ENCODE measurements at places on chromosomes 7 and 10.

DNA sequence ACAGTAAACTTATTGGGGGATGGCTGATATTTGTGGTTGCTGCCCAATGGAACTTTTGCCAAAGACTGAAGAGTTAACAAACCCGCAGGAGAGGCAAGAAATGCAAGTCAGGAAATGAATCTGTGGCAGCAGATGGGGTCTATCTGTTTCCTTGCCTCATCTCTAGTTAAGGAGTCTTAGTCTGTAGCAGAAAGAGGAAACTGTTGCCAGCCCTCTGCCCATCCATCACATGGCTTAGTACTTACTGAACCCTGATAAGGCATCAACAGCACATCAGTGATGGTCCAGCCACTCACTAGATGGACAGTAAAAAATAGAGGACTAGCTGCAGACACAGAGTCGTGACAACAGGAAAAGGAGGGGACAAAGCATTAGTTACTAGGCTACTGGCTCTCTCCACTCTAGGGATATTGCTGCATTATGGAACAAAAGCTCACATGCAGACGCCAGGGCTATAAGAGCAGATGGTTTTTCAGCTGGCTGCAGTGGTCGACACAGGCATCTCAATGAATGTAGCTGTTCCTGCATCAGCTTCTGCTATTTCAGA lies 614.7 kb downstream of the PARD3 start:
- no peak for DNase-seq

- DNase-seq, result no peak
Measured at GRCh38 chr7:47654672-47655298, 72.9 kb upstream of the TNS3 start.

DNA sequence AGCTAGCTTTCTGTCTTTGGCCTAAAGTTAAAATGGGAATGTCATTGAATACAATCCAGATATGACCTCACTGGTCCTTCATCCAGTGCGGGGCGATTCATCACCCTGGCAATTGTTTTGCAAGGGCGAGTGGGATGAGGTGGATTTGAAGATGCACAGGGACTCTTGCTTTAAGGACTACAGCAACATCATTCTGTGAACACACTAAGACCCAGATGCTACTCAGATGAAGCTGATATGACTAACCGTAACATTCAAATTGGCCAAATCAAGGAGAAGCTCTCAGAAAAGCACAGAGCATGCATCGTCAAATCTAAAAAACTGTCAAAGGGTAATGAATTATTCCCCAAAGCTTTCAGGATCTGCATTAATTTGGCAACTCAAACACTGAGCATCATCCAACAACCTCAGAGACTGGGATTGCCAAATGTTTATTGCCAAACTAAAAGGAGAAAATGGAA lies 12.8 kb downstream of the CPA1 start:
- no peak for DNase-seq

DNA sequence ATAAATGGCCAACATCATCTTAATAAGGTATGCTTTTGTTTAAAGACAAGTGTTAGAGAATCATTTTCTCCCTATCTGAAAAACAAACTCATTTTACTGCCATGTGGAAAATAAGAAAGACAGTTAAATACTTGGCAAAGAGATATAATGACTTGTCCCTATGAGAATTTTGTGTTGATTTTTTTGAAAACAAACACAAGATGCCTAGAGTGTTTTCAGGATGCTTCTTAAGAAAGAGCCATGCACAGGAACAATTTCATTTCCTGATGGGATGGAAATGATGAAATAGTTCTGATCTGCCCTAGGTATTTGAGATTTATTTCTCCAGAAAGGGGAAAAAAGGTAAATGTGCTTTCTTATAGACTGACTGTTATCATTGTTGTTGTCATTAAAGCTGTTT lies 237.5 kb upstream of the GNAI1 start:
- no peak for DNase-seq

DNA sequence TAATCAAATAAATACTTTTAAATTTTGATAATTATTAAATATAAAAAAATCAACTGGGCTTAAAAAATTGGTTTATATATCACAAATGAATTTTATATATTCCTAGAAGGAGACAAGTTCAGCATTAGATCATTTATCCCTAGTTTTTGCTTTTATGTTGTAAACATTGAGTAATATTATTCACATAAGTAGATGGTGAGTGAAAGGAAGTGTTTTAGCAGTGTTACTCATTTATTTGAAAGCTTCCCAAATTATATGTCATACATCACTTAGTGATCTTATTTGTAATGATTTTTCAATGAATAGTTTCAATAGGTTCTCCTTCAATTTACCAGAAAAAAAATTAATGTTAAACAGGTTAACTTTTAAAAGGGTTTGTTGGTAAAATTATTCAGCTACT lies 15.8 kb downstream of the KLLN start:
- DNase-seq, result no peak

Measured in left renal pelvis (tissue), 4 donors.